Brain pericyte (primary cell): ENCODE measurements at places on chromosomes 13 and 19.

DNA sequence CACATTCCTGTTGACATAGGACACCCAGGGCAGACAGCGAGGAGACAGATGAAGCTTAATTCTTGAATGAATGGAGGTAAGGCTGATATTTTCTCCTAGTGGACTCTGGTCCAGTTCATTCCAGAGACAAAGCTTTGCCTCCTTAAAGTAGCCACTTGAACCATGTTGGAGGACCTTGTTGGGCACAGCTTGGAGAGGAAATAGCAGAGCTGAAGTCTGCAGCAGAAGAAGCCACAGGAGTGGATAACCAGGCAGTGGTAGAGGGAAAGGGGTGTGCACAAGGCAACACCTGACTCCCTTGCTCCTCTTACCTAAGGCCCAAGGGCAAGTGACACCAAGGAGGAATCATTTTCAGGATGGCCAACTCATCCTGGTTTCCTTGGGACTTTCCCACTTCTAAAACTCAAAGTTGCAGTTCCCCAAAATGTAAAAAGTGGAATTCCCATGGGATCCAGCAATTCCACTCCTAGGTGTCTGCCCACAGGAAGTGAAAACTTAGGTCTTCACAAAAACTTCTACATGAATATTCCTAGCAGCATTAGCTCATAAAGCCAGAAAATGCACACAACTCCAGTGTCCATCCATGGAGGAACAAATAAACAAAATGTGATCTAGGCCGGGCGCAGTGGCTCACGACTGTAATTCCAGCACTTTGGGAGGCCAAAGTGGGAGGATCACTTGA, 6.6 kb upstream of the RFX2 start:
- no peak for DNase-seq

DNA sequence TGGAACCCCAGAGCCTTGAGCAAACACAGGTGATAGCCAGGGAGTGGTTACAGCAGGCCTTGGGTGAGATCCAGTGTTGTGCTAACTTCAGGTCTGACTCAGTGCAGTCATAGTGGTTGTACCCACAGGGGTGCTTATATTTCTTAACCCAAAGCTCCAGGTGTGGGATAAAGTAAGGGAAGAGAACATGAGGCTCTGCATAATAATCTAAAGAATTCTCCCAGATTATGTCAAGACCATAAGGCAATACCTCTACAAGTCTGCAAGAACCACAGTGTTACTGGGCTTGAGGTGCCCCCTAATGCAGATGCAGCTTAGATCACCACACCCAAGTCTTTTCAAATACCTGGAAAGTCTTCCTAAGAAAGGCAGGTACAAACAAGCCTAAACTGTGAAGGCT, 485.4 kb downstream of the RFC3 start:
- no peak for DNase-seq

- no peak for DNase-seq
Observed at GRCh38 chr19:16334411-16334810, 9.8 kb downstream of the KLF2 start.

DNA sequence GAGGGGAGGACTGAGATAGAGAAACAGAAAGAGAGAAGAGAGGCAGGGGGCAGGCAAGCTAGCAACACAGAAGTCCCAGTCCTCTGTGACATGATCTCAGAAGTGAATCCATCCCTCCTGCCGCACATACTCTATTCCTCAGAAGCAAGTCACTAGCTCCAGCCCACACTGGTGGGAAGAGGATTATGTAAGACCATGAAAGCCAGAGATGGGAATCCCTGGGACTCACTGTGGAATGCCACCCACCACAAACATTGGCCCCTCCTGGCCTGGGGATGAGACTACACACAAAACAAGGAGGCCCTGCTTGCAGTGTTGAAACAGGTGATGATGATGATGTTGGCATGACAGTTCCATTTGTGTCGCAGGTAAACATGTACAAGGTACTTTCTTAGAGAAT, 419.9 kb downstream of the IRS2 start:
- DNase-seq, result no peak

DNA sequence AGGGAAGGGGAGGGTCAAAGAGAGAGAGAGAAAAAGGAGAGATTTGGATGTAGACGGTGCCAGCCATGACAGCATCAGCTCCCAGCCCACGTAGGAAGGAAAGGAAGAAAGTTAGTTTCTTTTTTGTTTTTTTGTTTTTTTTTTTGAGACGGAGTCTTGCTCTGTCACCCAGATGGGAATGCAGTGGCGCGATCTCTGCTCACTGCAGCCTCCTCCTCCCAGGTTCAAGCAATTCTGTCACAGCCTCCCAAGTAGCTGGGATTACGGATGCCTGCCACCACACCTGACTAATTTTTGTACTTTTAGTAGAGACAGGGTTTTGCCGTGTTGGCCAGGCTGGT, 27.6 kb downstream of the ELL start:
- no peak for DNase-seq

- no peak for DNase-seq
Observed at GRCh38 chr19:43692385-43692784, 22.4 kb upstream of the PLAUR start.

DNA sequence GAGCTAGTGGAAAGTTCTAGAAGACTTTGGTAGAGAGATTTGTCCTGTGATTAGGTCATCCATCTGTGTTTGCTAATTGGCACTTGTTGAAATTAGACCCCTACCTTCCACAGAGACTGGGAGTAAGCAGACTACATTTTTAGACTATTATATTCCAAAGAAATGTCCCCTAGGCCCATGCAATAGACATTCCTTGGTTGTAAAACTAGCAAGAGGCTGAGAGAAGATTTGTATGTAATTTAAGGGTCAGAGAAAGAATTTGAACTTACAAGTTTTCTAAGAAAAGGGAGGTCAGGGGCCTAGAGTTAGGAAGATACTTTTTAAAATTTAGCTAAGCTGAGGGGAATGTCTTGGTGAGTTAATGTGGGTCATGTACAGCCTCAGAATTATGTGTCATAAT, 470.7 kb upstream of the SLITRK1 start:
- DNase-seq, result no peak

DNA sequence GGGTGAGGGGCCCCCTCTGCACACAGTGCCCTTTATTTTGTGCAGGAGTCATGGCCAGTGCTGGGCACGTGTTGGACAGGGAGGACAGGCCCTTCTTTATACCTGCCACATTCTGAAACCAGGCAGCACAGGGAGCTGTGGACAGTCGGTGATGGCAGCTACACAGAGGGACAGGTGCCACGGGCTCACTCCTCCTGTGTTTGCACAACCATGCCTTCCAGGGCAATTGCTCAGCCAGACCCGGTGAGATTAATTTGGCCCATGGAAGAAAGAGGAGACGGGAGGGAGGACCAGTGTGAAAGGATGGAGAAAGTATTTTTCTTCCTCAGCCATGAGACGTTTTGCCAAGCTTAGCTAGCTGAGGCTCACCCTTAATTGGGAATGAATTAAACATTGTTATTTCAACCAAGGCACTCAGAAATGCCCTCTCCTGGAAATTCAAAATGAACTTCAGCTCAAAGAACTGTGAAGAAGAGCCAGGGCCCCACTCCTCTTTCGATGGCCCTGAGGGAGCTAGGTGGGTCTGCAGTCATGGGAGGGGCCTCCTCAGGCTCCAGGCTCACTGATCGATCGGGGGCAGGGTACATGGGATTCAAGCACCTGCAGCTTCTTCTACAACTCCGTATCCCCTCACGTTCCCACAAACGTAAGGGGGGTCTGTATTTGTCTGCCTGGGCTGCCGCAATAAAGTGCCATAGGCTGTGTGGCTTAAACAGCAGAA, 41.2 kb downstream of the SHISA2 start:
- no peak for DNase-seq

DNA sequence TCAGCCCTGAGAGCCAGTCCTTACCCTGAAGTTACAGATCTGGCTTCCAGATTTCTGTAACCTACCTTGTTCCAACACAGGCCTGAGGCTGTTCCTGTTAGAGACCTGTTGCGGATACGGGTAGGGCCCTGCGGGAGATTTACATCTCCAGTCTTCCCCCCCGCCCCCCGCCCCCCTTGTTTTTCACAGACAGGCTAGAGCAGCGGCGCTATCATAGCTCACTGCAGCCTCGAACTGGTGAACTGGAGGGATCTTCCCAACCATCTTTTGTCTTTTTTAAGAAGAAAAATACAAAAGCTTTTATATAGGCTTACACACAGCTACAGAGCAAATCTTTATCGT, 10.6 kb upstream of the CEACAM21 start:
- DNase-seq, result no peak

DNA sequence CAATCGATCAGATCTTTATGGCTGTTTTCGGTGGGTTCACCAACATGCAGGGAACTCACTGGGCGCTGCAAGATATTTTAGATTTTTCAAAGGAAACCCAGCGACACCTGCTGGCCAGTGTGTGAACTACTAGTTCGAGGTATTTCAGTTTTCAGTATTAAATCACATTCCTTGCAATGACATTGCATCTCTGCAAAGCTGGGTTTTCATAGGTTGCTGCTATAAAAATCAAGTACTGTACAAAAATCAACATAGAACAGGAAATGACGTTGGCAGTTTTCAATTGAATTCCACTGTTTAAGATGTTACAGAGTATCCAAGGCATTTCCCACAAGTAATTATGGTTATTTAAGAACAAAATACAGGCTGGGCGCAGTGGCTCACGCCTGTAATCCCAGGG, 17.6 kb downstream of the LIG1 start:
- peak; percentile 46 for DNase-seq

DNA sequence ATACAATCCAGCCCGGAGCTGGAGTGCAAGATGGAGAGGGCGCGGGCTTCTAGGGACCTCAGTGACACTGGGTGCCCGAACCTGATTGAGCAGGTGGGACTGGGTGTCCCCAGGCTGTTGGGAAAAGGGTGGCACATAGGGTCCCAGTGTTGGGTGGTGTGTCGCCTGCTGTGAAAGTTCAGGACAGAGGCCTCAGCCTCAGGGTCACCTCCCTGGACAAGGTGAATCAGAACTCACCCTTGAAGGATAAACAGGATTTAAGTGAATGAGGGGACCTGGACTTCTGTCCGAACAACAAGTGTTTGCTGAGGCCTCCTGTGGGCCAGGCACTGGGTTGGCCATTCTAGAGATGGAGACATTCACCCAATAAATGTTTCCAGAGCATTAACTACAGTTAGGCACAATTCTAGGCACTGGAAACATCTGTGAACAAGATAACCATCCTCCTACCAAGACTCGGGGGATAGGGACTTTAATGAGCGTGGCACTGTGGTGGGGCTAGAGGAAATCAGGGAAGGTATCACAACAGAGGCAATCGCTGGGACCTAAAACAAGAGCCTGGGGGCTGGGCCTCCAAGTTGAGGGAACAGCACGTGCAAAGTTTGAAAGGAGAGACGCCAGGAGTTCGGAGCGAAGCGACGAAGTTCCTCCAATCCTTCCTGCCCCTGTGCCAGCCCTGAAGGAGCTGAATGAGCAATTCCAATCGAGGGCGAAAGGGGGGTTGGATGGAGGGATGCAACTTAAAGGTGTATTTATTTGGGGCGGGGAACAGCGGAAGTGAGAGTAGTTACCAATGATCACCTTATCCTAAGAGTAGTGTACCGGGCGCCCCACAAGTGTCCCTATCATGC, 921 bp upstream of the POLD1 start:
- no peak for DNase-seq
